ENCODE measurements at places on chromosomes 11 and 22.

DNA sequence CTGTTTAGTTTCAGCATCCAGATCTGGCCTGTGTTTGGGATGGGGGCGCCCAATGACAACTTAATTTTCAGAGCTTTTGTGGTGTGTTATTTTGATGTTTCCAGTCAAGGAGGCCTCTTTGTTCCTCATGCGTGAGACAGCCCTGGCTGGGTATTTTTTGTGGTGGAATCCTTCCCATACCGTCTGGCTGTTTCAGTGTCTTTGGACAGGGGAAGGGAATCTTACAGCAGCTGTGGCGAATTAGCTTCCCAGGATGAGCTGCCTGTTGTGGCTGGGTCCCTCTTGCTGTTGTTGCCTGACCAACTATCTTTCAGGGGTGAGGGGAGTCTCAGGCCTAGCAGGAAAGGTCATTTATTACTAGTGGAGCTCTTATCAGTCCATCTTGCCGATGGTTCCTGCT, 138.8 kb downstream of the ARHGAP20 start:
- no peak for DNase-seq

DNA sequence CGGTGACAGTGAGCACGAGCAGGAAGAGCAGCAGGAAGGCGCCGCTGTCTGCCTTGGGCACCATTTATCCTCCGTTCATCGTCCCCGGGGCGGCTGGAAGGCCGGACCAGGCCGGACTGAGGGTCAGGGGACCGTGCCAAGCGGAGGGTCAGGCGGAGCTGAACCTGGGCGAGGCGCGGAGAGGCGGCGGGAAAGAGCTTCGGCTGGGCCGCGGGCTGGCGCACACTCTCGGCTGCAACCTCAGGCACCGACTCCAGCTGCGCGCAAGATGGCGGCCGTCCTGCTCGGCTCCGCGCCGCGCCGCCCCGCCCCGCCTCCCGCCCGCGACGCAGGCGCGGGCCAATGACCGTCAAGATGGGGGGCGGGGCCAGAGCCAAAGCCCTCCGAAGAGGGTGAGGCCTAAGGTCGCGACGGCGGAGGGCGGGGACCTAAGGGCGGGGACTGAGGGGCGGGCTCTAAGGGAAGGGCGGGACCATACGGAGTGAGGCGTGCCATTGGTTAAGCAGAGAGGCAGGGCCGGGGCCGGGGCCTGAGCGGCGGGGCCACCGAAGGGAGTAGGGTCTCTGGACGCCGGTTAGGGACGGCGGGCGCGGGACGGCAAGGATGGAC, at the start of gene DGCR2:
Gene DGCR2, minus strand, starts transcription at position 270 of the 609 bp plus-strand sequence. Its CDS starts 206 bp downstream, at position 64.
- DNase-seq, result peak; percentile 91

DNA sequence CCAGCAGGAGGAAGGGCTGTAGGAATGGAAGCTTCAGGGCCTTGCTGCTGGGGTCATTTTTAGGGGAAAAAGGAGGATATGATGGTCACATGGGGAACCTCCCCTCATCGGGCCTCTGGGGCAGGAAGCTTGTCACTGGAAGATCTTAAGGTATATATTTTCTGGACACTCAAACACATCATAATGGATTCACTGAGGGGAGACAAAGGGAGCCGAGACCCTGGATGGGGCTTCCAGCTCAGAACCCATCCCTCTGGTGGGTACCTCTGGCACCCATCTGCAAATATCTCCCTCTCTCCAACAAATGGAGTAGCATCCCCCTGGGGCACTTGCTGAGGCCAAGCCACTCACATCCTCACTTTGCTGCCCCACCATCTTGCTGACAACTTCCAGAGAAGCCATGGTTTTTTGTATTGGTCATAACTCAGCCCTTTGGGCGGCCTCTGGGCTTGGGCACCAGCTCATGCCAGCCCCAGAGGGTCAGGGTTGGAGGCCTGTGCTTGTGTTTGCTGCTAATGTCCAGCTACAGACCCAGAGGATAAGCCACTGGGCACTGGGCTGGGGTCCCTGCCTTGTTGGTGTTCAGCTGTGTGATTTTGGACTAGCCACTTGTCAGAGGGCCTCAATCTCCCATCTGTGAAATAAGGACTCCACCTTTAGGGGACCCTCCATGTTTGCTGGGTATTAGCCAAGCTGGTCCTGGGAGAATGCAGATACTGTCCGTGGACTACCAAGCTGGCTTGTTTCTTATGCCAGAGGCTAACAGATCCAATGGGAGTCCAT, 14.1 kb downstream of the IL10RA start:
- DNase-seq, result no peak

- no peak for DNase-seq
These were observed 72.9 kb downstream of the TNRC6B start for GRCh38 chr22:40250608-40251007.

- DNase-seq, result no peak
These were observed 47.2 kb upstream of the BLID start for GRCh38 chr11:122163053-122163819.

DNA sequence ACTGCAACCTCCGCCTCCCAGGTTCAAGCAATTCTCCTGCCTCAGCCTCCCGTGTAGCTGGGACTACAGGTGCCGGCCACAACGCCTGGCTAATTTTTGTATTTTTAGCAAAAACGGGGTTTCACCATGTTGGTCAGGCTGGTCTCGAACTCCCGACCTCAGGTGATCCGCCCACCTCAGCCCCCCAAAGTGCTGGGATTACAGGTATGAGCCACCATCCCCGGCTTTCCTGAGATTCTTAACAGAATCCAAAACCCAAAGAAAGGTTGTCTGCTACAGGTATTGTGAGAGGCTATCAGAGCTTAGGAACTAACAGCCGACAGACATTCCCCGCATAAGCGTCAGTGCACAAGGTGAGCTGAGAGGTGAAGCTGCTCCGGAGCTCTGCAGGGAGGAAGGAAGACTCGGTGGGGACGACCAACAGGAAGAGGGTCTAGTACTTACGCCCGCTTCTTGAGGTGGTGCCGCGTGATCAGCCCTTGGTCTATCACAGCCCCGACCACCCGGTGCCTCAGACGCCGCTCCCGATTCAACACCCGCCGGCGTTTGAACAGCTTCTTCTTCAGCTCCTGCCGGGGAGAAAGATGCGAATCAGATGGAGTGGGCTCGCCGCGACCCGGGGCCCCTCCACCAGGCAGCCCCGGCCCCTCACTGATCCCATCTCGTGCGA, 470 bp downstream of the C11orf98 start:
- DNase-seq, result peak; percentile 22

DNA sequence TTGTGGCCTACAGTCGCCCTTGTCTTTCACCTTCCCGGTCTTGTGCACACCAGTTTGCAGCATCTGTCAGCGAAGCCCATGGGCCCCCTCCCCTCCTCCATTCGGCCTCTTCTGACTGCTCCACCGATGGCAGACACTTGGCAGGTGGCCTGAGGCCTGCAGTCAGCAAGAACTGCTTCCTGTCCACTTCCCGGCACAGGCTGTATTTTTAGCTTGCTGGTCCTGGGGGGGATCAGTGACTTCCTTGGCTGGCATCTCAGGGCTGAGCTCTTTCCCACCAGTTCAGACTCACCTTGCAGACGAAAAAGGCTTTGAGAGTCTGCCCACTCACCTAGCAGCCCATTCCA, 106.4 kb downstream of the SYN3 start:
- no peak for DNase-seq

DNA sequence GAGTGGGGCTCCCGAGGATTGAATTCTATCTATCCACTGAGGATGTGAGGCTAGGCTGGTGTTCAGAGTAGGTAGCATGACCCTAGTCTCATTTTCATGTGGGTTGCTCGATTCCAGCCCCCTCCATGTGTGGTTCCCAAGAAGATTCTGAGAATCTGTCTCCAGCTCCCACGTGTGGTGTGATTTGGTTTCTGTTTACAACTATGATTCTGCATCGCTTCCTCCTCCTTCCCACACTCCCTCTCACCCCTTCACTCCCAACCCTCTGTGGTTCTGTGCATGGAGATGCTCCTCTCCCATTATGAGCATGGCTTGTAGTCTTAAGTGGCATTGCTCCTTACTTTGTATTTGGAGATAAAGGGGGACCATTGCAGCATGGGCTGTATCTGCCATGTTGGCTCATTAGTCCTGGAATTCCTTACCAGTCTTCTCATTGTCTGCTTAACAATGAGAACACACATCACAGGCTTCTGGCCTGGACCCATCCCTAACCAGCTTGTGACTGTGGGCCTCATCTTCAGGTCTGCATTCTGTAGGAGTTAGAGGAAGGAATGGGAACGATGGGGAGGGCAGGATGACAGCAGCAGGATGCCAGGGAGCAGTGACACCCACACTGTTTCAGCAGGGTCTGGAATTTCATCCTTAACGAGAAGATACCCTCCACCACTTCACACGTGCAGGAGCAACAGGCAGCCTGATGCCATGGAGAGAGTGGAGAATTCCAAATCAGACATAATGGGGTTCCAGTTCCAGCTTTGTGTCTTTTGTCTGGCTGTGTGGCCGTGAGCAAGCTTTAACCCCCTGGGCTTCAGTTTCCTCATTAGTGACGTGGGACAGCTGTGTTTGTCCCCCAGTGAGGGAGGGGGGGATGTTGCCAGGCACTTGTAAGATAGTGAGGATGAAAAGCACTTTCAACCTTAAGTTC, 86.0 kb downstream of the CCDC81 start:
- DNase-seq, result no peak

GRCh38 chr11:15815246-15816195, 540.8 kb downstream of the SOX6 start:
- DNase-seq, result no peak

DNA sequence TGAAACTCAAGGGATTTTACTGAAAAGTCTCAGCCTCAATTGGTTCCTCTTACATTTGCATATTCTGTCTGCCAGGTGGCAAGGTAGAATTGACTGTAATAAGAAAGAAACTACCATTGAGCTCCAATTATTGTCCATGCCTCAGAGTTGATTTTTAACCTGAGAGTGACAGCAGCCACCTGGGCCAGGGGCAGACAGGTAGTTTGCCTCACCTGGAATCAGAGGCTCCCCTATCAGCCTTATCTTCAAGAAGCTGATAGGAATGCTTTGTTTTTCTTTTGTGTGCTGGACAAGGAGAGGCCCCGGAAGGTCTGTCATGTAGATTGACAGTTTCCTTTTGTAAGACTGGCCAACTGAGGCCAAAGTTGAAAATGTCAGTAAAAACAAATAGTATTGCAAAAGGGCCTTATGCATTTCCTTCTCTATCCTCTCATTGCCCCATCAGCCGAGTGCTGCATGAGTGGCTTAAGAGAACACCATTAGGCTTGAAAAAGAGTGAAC, 34.1 kb downstream of the CD44 start:
- DNase-seq, result no peak

DNA sequence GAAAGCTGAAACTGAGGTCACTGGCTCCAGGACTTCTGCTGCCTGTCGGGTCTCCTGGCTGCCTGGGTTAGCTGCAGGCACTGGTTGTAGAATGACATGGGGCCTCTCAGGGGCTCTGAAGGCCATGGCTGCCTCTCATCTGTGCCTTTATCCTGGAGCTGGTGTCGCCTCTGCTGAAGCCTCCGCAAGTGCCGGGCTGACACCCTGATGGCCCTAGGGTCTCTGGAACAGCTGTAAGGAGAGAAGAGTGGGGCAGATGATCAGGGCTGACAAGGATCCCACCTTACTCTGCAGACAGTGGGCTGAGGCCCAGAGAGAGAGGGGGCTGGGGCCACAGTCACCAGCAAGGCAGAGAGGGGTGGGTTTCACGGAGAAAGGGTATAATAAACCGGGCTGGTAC, 4.6 kb downstream of the PLA2G3 start:
- no peak for DNase-seq

GRCh38 chr11:134655189-134655989, 243.3 kb upstream of the B3GAT1 start:
- no peak for DNase-seq

DNA sequence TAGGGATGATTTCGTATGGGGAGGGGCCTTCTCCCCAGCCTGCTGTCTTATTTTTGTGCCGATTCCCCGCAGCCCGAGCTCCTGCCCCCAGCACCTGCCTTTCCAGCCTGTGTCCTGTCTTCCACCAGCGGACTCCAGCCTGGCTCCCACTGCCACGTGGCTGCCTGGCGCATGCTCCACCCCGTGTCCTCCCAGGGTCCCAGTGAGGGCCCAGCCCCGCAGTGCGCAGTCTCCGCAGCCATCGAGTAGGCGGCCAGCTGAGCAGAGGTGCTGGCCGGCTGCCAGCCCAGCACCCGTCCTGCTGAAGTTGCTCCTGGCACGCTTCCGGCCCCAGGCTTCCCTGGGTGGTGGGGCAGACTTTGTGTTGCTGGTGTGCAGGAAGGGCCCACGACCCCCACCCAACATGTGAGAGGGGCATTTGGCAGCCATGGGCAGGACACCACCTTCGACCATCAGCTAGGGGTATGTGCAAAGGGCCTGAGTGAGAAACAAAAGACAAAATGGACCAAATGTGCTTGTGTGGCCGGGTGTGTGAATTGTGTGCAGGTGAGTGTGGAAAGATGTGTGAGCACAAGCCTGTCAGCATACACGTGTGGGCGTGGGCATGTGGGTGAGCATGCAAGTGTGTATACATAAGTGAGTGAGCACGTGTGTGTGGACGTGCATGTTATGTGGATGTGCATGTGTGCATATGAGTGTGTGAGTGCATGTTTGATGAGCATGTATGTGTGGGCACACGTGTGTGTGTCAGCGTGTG, 55.9 kb downstream of the RTN4R start:
- DNase-seq, result no peak

- no peak for DNase-seq
These were observed 253.4 kb downstream of the FAM76B start for GRCh38 chr11:95536047-95536690.

- no peak for DNase-seq
These were observed 1.2 kb upstream of the FAR1 start for GRCh38 chr11:13667245-13667644.

DNA sequence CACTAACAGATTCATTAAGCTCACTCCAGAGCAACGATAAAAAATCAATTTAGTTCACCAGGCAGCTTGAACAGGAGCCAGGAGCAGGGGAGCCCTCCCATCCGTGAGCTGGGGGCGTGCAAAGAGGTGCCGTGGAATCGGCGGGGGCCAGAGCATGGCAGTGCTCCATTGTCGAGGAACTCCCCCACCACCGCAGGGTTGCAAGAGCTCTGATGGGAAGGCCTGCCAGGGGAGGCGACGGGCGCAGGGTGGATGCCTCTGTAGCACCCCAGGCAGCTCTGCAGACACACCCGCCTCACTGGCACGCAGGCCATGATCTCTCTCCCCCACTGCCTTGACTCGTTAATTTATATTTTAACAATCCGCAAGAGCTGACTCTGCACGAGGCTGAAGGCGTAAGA, 433.2 kb downstream of the MIAT start:
- no peak for DNase-seq

GRCh38 chr11:32446227-32446626, 10.9 kb upstream of the WT1 start:
- DNase-seq, result no peak

- DNase-seq, result no peak
These were observed 5.8 kb upstream of the ATG16L2 start for GRCh38 chr11:72808331-72808798.

DNA sequence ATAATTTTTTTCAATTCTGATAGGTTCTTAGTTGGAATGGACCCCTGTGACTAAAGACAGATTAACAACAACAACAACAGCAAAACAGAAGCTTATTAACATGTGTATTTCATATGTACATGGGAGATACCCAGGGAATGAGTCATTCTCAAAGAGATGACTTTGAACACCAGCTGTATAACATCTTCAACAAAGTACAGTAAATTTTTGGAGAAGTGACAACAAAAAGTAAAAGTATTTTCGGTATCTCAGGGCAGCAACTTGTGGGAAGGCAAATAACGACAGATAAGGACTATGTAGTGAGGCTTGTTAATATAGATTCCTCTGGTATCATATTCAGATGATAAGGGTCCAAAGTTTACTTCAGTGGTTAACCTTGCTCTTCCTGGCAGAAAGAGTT, 573.4 kb upstream of the RAG2 start:
- DNase-seq, result no peak

GRCh38 chr11:132685174-132685611, 847.1 kb downstream of the OPCML start:
- no peak for DNase-seq

- DNase-seq, result peak; percentile 20
These were observed 96.5 kb upstream of the FGF3 start for GRCh38 chr11:69915501-69916250.

Data from stimulated activated CD8-positive, alpha-beta memory T cell treated with anti-CD3 and anti-CD28 coated beads, Interleukin-15, amount 100 ng/mL, for 24 hours (primary cell).